ENCODE measurements at places on chromosomes 5 and 9.

GRCh38 chr5:108798513-108799265, 51.0 kb downstream of the FER start:
- DNase-seq: no peak

DNA sequence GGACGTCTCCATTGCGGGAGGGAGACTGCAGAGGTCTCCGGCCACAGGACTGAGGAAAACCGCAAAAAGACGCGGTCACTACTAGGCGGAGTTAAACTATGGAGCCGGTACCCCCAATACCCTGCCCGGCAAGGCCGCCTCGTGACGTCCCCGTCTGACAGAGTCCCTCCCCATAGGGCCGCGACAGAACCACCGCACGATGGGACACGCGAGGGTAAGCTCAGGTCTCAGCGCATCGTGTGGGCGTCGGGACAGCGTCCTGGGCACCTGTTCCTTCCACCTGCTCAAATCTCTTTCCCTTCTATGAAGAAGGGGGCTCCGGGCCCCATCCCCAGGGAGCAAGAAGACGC, 35.2 kb upstream of the GLDC start:
- peak; percentile 63 for DNase-seq

GRCh38 chr9:17962747-17963146, 383.9 kb downstream of the SH3GL2 start:
- DNase-seq: no peak

DNA sequence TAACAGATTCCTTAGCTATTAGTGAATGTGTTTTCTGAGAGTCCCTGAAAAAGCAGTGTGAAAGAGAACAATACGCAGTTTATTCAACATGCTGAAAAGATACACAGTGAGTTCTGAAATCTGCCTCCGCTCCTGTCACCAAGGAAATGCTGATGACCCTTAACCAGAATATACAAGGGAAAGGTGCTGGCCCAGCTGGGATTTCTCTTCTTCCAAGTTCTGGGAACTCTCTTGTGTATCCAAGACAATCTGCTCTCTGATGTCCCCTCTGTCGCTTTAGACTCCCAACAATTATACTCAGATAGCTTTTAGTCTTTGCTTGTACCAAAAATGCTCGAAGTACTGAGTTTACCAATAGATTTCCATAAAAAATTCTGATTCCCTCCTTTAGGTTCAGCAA, 214.9 kb downstream of the TMEM167A start:
- DNase-seq: no peak

GRCh38 chr5:95988877-95989276, 27.2 kb upstream of the ELL2 start:
- no peak for DNase-seq

DNA sequence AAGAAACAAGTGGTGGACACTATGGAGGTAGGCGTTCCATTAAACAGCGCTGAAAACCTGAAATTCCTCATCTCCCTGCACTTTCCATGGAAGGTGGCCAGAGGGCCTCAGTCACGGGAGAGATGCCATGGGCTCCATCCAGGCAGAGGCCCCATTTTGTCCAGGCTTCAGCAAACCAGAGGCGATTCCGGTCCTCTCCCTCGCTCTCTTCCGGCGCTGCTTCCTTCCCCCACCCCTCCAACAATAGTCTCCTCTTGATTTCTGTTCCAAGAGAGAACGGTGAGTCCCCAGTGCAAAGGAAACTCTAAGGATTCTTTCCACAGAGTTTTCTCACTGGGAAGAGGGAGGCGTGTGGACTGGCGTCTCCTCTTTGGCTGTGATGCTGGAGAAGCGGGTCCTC, 7.5 kb downstream of the ZNF366 start:
- no peak for DNase-seq

- DNase-seq: no peak
These were observed 424.0 kb upstream of the ZNF462 start for GRCh38 chr9:106438928-106439327.

DNA sequence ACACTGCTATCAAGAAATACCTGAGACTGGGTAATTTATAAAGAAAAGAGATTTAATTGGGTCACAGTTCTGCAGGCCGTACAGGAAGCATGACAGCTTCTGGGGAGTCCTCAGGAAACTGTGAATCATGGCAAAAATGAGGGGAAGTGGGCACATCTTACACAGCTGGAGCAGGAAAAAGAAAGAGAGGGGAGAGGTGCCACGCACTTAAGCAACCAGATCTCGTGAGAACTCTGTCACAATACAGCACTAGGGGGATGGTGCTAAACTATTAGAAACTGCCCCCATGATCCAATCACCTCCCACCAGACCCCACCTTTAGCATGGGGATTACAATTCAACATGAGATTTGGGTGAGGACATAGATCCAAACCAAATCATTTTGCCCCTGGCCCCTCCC, 105.5 kb upstream of the CPLX2 start:
- no peak for DNase-seq

- DNase-seq: no peak
These were observed 80.2 kb downstream of the DOCK2 start for GRCh38 chr5:169717288-169717687.

DNA sequence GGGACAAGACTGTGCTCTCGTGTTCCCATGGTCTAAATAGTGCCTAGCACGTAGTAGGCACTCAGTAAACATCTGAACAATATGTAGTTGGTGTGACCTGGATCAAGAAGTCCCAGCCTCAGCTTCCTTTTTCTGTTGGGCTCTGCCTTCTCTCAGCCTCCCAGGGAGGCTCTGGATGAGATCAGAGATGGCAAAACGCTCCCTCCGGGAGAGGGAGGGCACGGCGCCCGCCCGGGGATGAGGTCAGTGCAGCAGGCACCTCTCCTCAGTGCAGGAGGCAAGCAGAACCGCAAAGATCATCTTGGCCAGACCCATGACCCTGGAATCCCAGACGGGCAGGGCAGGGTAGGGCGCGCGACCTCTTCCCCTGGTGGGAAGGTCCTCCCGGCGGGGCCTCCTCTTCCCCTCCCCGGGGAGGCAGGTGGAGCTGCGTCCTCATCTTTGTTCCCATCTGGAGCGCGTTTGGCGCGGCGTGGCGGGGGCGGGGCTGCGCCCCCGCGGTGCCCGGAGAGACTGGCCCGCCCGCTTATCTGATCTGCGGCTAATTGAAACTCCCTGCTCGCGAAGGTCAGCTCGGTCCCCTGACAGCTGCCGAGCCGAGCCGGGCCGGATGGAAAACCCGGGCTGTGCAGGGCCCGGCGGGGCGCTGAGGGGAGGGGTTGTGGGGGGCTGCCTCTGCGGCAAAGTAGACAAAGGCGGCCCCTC, 60.9 kb downstream of the CXXC5 start:
- no peak for DNase-seq

- DNase-seq: no peak
These were observed 19.1 kb downstream of the TNFSF8 start for GRCh38 chr9:114911167-114911821.

GRCh38 chr5:72284559-72285423, 35.2 kb downstream of the MRPS27 start:
- no peak for DNase-seq

- no peak for DNase-seq
These were observed 2.3 kb upstream of the PTGDS start for GRCh38 chr9:136974817-136975535.

- no peak for DNase-seq
These were observed 226.6 kb downstream of the CD180 start for GRCh38 chr5:66969963-66970362.

- DNase-seq: no peak
These were observed 54.5 kb downstream of the ZNF366 start for GRCh38 chr5:72452515-72453245.

- no peak for DNase-seq
These were observed 56.8 kb downstream of the TRIO start for GRCh38 chr5:14199902-14200301.

DNA sequence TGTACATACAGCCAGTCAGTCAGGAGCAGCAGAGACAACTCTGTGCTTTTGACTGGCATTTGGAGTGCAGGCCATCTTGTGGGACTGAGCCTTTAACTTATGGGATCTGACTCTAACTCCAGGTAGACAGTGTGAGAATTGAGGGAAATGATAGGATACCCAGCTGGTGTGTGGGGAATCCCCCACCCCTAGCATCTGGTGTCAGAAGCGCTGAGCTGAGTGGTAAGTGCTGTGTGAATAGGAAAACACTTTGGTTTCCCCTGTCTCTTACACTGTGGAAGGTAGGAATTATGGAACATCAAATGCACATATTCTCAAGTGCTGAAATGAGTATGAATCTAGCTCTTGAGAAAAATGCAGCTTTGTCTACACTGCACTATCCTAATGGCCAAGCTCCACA, 43.9 kb downstream of the CCDC125 start:
- no peak for DNase-seq

- no peak for DNase-seq
These were observed 2028.2 kb upstream of the ACO1 start for GRCh38 chr9:30356221-30356620.

- no peak for DNase-seq
These were observed 65.2 kb downstream of the PPIC start for GRCh38 chr5:122971333-122971732.

GRCh38 chr5:112823656-112824055, 37.4 kb upstream of the SRP19 start:
- no peak for DNase-seq

DNA sequence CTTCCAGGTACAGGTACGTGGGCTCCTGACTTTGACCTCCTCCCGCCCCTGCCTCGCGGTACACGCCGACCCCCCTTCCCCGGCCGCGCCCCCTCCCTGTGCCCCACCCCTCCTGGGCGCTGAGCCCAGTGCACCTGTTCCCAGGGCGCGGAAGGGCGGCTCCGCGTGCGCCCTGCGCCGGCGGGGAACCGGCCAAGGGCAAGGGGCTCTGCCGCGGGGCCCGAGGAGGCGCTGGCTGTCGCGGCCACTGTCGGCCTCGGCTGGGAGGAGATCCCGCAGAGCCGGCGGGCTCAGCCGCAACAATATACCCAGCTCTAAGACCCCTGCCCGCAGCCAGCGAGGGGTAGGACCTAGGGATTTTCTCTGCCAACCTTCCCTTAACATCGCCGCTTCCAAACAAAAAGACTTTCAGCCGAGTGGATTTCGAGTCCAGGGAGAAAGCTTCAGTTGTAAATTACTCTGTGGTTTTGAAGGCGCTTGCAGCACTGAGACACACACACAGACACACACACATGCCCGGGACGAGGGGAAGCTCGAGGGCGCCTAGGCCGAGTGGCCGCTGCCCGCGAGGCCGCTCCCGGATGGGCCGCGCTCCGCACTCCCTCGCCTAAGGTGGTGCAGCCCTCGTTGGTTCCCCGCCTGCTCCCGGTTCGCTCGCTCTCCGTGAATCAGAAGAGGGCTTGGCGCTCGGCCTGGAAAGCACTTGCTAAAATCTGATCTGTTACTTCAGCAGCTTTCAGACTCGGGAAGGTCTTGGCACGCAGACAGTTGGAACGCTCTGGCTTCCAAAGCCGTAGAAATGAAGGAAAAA, 1.2 kb downstream of the FGF18 start:
- no peak for DNase-seq

DNA sequence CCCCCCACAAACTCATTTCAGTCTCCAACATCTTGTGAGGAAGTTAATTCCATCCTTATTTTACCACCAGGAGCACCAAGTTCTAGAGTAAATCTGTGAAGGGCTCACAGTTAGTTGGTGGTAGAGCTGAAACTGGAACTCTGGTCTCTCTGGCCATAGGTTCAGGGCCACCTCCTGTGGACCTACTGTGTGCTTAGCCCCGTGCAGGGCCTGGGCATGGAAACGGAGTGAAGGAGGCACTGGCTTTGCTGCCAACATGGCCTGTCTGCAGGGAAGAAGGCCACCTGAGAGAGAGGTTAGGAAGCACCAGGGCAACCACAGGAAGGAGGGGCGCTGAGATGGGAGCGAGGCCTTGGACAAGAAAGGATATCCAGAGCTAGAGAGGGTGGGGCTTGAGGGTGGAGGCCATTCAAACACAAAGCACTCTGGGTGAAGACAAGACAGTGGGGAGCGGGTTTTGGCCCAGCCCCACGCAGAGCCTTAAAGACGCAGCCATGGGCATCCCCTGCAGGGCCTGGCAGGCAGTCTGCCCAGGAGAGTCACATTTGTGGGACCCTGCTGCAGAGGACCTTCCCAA, 16.0 kb upstream of the DAB2IP start:
- no peak for DNase-seq
